ENCODE measurements at places on chromosomes 5 and 9.

DNA sequence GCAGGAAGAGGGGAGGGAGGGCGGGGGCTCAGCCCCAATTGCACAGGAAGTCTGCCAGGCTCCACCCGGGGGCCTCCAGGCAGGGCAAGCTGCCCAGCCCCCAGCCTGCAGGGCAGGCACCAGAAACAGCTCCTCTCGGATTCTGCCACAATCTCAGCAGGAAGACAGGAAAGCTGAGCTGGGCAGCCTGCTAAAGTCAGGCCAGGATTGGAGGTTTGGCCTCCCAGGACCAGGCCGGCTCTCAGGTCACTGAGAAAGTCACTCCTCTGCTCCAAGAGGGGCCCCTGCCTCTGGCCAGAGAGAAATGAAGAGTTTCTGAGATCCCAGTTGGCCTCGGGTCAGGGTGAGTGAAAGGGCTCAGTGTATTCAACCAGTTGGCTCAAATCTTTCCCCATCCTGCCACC, 54.6 kb upstream of the STXBP1 start:
- DNase-seq, result no peak

DNA sequence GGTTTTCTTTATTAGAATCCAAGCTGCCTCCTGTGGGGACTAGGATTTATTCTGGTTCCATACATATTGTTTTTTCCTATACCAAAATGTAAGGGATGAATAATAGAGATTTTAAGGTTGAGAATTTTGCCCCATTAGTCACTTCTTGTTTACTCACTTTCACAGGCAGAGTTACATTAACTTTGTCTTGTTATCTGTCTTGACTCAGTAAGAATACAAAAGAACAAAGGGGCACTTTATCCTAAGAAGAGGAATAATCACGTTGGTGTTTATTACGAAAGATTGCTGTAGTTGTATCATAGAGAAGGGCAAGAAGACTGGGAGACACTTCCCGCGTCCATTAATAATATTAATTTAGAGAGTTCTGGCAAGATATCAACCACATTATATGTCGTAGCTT, 599.7 kb upstream of the FTMT start:
- DNase-seq, result no peak

- DNase-seq, result no peak
Observed at GRCh38 chr9:115524453-115525059, 406.6 kb upstream of the TNC start.

DNA sequence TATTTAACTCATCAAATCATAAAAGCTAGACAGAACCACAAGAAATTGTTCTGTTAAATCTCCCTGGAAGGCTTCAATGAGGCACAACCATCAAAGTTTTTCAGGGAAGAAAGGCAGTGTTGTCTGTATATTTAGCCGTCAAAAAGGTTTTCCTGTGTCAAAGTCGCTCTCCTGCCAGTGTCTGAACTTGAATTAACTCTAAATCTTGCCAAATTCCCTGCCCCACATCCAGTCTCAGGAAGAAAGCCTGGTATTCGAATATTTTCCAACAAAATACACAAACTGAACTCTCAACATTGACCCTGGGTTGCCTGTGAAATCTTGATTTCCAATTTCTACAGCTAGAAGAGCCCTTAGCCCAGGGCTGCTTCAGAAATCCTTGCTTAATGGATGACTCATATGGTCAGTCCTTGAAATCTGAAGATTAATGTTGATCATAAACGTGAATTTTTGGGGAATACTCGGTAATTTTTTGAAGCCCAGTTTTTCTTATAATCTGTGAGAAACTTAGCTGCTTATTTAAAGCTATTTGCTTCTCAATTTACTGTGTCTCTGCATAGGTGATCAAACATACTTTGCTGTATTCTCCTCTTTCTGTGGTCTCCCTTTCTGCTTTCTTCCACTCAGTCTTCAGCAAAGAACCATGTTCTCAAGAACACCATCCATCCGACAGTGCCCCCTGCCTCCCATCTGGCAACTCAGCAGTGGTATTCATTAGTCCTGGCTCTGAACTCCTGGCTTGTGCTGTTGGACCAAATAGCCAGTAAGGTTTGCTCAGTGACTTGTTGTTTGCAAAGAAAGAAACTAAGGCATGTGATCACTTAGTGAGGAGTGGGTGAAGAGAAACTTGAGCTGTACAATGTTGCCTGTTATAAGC, 58.9 kb downstream of the NREP start:
- no peak for DNase-seq

GRCh38 chr5:88889189-88890069, 6.4 kb upstream of the MEF2C start:
- peak; percentile 88 for DNase-seq

DNA sequence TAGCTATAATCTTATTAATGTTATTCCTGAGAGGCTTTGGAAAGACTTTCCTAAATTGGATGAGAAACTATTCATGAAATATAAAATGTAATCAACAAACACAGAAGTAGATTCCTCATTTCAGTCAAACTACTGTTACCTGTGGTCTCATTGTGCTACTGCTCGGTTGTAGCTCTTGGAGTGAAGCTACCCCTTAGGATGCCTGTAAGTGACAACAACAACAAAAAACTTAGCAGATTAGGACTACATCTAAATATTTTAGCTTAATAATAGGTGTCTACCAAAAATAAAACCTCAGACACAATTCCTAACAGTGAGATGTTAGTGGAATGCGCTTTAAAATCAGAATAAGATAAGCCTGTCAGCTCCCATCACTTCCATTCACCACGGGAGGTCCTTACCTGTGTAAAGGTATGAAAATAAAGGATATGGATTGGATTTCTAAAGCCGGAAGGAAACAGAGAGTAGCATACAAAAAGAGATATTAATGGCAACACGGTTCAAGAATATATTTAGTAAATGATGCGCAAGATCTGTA, 369.2 kb downstream of the OSTF1 start:
- DNase-seq, result no peak

GRCh38 chr5:10218658-10219057, 31.0 kb downstream of the ATPSCKMT start:
- no peak for DNase-seq

DNA sequence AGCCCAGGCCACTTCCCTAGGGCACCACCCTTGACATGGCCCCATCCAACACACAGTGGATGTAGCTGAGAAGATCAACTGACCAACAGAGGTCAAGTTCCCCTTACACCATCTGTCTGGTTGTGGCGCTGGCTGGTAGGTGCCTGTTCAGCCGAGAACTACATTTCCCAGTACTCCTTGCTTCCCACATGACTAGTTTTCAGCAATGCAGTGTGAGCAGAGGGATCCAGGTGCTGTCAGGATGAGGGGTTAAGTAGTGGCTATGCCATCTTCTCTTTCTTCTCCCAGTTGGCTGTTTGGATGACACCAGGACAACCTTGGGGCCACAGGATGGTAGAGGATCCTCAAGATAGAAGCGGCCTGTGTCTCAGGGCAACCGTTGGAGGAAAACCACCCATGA, 48.6 kb upstream of the SH3PXD2B start:
- no peak for DNase-seq

- peak; percentile 65 for DNase-seq
Observed at GRCh38 chr9:114291064-114291474, 31.8 kb upstream of the ORM1 start.

DNA sequence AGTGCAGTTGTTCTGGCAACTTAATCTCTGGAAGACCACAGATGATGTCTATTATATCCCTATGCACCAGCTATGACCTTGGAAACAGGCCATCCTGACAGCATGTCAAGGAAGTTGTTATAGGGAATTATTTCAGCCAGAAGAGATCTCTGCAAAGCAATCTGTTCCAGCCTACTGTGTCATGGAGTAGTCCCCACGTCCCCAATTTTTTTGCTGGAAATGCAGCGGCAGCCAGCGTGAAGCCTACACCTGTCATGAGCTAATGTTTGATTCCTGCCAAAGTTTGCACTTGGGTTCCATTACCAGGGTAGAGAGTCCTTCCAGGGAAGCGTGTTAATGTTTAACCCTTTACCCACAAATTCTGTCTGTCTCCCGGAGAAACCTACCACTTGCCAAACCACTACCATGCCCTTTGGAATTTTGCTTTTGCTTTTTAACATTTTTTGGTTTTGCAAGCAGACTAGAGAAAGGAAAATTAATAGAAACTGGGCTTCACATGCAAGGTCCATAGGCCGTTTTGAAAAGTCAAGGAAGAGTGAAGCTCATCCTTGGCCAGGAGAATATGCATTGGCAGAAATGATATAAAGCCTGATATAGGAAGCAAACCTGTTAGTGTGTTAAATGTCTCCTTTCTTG, 174.9 kb upstream of the SPRY4 start:
- no peak for DNase-seq

GRCh38 chr5:166679331-166679730, 1612.1 kb upstream of the WWC1 start:
- DNase-seq, result no peak

GRCh38 chr5:149298842-149299404, 27.3 kb downstream of the AFAP1L1 start:
- peak; percentile 43 for DNase-seq

DNA sequence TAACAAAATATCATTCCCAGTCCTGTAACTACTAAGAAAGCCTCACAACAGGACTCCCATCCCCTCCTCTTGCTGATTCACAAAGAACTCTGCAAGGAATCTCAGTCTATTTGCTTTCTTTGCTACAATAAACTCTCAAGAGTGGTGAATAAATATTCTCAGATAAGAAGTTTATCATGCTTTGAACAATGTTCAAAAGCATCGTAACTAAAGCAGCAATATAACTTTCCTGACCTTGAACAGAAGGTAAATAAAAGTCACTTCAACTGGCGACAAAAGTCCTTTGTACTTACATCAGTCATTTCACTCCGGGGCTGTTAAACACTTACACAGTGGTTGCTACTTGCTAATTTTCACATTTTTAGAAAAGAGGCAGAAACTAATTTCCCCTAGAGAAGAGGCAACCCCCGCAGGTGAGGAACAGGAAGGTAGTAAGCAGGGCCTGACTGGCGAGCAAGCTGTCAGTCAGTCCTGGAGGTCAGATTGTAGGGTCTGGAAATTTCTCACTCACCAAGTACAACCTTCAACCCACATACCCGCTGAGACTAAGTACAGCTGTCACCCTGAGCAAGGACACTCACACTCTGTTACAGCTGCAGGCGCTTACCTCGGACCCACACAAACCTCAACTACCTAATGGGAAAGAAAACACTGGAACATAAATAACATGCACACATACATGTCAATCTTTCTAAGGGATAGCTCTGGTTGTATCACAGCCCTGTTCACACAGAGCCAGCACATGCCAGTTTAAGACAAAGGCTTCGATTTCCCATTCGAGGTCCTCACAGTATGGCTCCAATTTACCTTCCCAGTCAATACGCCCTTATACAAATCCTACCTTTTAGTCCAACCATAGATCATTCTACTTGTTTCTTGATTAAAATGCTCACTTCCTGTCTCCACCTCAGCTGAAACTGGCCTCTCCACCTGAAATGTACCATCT, 104.6 kb upstream of the RETREG1 start:
- DNase-seq, result no peak

- no peak for DNase-seq
Observed at GRCh38 chr5:170039830-170040229, 59.5 kb upstream of the INSYN2B start.

GRCh38 chr9:107973451-107973850, 483.9 kb upstream of the KLF4 start:
- no peak for DNase-seq

DNA sequence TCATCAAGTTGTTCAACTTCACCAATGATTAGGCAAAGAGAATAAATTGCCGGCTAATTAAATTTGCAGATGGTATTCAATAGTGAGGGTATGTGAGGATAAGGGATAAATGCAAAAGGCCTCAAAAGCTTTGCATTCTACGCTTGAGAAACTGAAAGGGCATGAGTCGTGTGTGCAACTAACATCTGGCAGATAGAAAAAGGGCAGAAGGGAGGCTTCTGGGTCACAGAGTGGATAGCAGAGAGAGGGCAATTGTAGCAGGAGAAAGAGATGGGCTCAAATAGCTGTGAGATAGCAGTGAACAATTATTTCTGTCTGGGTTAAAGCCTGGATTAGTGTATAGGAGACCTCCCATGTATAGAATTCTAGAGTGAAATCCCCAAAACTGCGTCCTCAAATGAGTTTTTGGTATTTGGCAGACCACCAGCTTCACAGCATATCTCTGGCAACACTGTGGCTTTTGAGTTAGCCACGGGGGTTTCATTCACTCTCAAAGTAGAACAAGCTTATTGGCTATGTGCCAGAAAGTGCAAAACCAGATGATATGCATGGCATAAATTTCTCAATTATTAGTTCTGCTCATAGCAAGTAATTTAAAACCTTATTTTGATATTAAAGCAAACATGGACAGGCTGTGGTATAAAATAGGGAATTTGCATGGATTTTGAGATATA, 586.3 kb downstream of the BRINP1 start:
- no peak for DNase-seq

GRCh38 chr9:124110307-124110915, 98.8 kb downstream of the LHX2 start:
- no peak for DNase-seq

GRCh38 chr9:86605303-86605702, 251.1 kb upstream of the TUT7 start:
- no peak for DNase-seq

- DNase-seq, result no peak
Observed at GRCh38 chr5:154840435-154841272, 9.7 kb downstream of the FAXDC2 start.

DNA sequence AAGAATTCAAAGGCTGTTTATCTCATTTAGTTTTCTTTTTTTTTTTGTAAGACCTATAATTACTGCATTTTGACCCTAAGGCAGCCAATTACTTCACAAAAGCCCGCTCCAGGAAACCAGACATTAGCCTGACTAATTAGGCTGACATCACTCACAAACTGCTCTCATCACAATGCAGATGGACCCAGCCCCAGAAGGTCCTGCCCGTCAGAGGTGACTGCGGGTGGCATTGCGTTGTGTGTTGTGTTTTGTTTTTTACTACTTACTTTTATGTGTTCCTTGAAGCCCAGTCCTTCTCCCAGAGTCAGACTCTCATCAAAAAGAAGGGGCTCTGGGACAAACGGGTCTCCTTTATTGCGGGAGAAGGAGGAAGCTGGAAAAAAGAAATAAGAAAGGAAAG, 172.2 kb downstream of the HSD17B3 start:
- DNase-seq, result no peak

GRCh38 chr9:69171049-69171448, 3.0 kb upstream of the TJP2 start:
- no peak for DNase-seq

DNA sequence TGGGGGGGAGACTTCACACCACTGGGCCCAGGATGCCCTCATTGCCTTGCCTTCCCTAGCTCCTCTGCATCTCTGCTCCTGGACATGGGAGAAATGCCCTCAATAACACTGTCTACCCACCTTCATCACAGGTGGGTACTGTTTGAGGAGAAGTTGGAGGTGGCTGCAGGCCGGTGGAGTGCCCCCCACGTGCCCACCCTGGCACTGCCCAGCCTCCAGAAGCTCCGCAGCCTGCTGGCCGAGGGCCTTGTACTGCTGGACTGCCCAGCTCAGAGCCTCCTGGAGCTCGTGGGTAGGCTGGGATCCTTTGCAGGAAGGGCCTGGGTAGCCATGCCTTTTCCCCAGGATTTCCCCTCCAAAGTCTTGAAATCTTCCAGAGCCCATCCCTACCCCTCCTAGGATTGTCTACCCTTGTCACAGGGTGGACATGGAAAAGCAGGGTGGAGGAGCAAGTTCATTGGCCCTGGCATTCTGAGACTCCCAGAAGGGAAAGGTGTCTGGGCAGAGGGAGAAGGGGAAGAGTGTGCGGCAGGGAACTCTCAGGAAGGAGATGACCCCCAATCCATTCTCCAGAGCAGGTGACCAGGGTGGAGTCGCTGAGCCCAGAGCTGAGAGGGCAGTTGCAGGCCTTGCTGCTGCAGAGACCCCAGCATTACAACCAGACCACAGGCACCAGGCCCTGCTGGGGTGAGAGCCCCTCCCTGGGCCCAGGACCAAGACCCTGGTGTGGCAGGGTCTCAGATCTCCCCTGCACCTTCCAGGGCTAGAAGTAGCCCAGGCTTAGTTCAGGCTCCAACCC, 886 bp downstream of the SLC4A9 start:
- DNase-seq, result no peak

GRCh38 chr9:85443190-85443598, 298.6 kb downstream of the AGTPBP1 start:
- no peak for DNase-seq
